ENCODE measurements at places on chromosomes 2 and 18.
A peak's percentile ranks its signal among the peaks of the same experiment; 100 is the strongest.

DNA sequence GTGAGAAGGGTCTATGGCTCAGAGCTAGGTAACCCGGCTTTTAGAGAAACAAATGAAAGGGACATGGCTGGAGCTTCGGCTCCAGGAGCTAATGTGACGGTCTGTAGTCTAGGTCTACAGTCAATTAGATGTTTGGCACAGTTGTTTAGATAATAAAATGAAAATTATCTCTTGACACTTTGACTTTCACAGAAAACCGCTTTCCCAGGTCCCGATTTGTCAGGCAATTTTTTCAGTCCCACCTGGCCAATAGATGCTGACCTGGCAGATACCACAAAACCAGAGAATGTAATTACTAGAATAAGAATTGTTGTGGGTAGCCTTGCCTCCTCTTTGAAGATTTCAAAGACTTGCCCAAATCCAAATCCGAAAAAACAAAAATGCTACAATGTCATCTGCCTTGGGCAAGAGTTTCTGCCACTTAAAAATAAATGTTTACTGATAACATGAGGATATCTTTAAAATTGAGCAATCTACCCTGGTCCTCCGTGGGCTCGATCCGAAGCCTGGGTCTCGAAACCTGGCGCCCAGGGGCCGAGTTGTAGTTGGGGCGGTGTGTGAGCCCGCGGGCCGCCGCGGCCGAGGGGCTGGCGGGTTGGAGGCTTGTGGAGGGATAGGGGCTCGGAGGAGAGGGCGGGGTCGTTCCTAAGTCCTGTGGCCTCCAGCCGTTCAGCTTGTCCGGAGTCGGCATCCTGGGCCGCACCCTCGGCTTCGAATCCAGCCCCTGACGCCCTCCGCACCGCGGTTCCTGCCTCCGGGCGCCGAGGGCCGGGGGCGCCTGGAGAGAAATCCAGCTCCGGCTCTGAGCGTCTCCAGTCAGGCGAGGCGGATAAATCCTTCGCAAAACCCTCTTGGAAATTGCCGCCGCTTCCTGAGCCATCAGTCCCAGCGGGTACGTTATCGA lies 2.3 kb downstream of the EMX1 start:
- no peak for DNase-seq

GRCh38 chr2:164084066-164084465 lies 348.3 kb upstream of the FIGN start:
- no peak for DNase-seq

DNA sequence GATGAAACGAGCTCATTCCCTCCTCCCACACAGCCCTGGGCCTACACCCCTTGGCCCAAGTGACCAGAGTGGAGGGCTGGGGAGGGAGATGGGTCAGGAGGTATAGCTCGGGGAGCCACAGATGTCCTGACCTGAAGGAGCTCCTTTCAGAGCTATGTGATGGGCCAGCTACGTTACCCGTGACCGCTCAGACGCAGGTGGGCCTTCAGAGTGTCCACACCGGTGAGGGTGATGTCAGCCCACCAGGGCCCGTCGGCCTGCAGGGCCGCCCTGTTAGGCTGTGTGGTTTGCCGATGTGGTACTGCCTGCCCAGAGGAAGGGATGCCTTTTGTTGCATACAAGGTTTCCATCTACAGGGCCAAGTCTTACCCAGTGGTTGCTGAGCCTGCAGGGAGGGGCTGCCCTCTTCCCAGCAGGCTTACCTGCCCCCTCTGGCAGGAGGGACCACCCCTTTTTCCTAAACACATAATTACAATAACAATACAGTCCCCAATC lies 41.8 kb upstream of the FOSL2 start:
- DNase-seq = no peak

DNA sequence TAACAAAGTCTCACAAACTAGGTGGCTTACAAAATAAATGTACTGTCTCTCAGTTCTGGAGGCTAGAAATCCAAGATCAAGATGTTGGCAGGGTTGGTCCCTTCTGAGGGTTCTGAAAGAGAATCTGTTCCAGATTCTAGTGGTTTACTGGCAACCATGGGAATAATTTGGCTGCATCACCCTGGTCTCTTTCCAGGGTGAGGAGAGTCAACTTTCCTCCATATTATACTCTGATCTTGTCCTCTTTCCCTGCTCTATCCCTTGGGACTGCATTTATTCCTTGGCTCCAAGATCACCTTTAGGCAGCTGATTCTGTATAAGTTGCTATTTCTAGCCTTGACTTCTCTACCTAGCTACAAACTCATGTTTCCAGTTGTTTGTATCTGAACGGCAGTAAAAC lies 35.2 kb downstream of the SLC40A1 start:
- DNase-seq = no peak

- DNase-seq = peak; percentile 32
These were observed 180.5 kb downstream of the DIS3L2 start for GRCh38 chr2:232142049-232142448.

GRCh38 chr2:209458008-209458979 lies 34.4 kb downstream of the MAP2 start:
- no peak for DNase-seq

- no peak for DNase-seq
These were observed 147.3 kb downstream of the IRS1 start for GRCh38 chr2:226652369-226652768.

GRCh38 chr2:43184339-43184895 lies 42.0 kb downstream of the ZFP36L2 start:
- peak; percentile 72 for DNase-seq

- DNase-seq = no peak
These were observed 29.1 kb upstream of the EPC2 start for GRCh38 chr2:148615381-148615841.

DNA sequence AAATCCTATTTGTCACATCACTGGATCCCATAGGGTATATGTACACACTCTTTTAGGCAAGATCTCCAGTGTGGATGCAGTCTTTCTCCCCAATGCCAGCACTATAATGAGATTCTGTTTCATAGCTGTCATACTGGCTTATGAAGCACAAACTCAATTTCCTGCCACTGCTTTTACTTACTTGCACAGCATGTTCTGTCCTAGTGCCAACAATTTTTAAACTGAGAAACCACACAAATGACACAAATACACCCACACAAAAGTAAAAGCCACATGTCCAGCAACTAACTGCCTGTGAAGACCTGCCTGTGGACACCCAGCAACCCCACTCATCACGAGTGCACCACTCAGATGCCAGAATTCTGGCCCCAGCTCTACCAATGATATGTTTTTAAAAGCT lies 29.6 kb upstream of the RNU4ATAC start:
- no peak for DNase-seq

DNA sequence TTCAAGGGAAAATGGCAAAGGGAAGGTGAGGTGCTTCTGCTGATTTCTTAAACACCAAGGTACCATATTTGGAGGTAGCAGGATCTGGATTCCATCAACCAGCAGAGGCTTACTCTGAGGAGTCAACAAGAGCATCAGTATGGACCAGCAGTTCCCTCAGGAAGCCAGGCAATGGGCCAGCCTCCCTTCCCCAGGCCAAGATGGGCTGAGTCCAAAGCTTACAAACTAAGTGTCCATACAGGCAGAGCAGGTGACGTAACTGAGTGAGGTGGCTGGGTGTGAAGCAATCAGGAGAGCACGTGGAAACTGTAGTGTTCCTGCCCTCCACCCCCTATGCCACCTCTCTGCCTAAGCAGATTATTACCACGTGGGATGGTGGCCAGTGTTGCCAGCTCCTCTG lies 134.2 kb upstream of the HNRNPA3 start:
- no peak for DNase-seq

DNA sequence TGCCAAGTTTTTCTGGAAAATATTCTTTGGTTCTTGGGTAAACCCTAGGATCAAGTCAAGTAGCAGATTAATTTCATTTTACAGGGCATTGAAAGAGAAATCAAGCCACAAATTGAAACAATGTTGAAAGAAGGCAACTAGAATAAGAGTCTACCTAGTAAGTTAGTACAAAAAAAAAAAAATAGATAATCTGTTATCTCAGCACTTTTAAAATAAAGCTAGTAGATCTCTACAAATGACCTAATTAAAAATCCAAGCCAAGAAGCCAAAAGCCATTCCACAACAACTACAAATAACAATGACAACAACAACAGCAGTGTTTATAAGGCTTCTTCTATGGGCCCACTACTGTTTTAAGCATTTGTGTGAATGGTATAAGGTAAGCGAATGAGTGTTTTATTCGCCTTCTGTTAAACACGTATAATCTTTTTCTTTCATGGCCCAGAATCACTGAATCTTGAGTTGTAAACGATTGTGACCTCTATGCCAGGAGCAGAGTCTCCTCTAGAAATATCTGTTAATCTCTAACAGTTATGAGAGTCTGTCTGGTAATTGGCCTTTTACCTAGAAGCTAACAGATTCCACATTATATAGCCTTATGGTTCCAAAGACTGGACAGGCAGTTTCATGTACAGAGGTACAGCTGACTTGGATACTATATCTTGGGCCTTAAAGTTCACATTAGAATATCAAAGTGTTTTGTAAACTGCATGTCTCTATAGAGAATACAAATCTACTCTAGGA lies 28.6 kb upstream of the CUL3 start:
- DNase-seq = no peak

DNA sequence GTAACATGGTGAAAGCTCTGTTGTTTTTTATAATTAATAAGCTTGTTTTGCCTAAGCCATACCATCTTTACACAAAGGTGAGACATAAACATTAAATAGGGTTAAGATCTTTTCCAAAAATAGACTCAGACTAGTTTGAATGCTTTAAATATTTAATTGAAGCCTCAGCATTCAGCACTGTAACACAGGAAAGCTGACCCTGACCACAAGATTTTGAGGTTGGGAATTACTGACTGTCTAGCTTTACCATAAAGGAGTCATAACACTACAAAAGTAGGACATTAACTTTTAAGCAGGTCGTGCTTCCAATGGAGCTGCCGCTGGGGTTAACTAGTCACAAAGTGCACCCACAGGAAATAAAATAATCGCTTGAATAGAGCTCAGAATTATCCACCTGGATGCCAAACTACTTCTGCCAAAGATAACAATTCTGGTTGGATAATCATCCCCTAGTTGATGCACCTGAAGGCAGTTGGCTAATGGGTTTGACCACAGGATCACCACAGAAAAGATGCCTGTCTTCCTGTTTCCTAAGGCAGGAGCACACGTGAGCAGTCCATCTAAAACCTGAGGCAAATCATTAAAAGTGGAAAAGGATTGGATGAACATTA lies 106.2 kb downstream of the COBLL1 start:
- DNase-seq = no peak

GRCh38 chr2:230455005-230455684 lies 39.1 kb downstream of the SP100 start:
- no peak for DNase-seq

GRCh38 chr18:7855671-7856070 lies 288.6 kb downstream of the PTPRM start:
- no peak for DNase-seq

DNA sequence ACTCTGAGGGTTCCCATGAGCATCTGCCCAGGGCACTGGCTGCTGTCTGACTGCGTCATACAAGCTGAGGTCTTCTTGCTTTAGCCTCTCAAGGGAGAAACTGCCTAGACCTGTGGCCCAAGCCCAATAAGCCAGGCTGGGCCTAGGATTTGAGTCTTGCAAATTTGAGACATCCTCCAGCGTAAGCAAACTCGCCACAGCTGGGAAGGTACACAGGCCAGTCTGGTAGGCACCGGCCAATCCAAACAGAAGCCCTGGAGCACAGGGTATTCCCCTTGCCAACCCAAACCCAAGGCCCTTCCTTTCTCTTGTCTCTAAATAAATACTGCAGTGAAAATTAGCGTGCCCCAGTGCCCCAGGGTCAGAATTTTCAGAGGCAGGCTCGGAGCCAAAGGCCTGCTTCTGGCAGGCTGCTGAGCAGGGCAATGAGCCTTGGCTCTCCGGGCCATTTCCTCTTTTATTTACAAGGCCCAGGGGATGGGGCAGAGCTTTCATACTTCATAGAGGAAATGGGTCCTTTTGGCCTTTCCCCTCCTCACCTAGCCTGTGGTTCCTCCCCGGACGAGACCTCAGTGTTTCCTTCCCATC lies 33.3 kb downstream of the POLR1A start:
- DNase-seq = no peak

DNA sequence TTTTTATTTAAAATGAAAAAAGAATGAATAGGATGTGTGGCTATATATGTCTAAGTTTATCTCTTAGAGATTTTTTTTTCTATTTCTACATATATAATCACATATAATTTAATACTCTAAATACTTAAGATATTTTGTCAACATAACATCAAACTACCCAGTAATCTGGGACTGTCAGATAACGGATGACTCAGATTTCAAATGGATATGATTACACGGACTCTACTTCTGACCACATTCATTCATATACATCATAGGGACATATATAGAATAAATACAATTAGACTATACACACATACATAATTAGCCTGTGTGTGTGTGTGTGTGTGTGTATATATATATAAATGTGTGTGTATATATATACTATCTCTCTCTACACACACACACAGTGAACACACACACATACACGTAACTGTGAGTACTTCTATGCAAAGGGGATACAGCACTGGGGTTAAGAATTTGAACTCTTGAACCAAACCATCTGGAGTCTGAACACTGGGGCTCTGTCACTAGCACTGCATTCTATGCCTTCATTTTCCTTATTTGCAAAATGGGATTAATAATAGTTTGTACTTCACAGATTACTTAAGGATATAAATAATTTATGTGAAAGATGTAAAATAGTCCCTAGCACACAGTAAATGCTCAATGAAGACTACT lies 59.5 kb downstream of the CHN1 start:
- no peak for DNase-seq

- no peak for DNase-seq
These were observed 45.5 kb downstream of the RNF152 start for GRCh38 chr18:61847164-61847791.

DNA sequence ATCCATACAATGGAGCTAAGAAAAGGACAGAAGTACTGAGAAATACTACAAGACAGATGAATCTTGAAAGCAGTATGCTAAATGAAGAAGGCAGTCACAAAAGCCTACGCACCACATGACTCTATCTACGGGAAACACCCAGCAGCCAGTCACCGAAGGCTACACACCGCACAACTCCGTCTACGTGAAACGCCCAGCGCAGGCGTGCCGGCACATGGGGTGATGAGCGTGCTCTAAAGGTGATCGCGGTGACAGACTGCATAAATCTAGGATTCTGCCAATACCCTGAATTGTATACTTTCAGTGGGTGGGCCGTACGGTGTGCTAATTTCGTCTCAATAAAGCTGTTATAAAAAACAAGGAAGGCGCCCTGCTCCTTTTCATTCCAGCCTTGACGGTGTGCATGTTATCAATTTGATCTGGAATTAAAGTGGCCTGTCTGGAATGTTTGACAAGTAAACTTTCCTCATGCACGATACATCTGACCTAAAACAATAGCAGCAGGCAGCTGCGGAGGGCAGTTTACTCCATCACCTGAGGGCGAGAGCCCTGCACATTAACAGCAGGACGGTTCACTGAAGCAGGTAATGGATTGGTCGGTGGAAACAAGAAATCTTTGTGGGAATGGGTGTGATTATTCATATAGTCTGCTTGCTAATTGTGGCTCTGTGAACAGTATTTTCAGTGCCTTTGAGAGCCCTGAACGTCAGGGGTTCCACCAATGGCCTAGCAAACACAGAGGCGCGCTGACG lies 86.2 kb upstream of the SALL3 start:
- DNase-seq = no peak

GRCh38 chr2:9207641-9208311 lies 1.2 kb downstream of the ASAP2 start:
- DNase-seq = peak; percentile 9

Data from activated CD4-positive, alpha-beta T cell treated with anti-CD3 and anti-CD28 coated beads, Interleukin-2, amount 50 U/mL, for 48 hours (primary cell).